Omental fat pad (tissue), 4 donors: ENCODE measurements at places on chromosomes 4 and X.

- no peak for DNase-seq
Observed at GRCh38 chr4:57119054-57119651, 9.0 kb upstream of the IGFBP7 start.

- DNase-seq = no peak
Observed at GRCh38 chr4:88457307-88458103, 586 bp downstream of the HERC5 start.

DNA sequence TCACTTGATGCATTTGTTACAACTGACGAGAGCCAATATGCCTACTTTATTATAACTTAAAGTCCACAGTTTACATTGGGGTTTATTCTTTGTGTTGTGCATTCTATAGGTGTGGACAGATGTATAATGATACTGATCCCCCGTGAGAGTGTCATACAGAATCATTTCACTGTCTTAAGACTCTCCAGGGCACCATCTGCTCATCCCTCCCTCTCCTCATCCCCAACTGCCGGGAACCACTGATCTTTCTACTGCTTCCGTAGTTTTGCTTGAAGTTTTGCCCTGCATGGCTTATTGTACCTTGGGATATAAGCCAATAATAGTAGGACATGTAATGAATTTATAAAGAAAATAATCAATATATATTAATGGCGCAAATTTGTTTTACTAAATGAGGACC is 137.8 kb upstream of the MSX1 start:
- DNase-seq = no peak

- DNase-seq = no peak
Observed at GRCh38 chrX:18674417-18674787, 2.5 kb upstream of the RS1 start.

DNA sequence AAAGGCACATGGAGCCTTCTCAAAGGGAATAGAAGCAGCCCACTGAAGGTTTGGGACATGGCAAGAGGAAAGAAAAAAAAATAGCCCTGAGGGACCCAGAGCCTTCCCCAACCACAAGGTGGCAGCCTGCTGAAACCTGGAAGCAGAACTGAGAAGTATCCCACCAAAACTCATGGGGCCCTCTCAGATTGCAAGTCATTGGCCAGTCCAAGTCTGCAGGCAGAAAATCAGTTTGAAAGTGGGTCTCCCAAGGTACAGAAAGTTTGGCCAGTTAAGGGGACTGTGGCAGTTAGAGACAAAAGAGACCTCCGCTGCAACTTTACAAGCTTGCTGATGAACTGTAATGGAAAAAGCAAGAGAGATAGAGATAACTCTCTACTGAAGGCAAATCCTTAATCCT is 155.8 kb downstream of the ANTXR2 start:
- DNase-seq = no peak

DNA sequence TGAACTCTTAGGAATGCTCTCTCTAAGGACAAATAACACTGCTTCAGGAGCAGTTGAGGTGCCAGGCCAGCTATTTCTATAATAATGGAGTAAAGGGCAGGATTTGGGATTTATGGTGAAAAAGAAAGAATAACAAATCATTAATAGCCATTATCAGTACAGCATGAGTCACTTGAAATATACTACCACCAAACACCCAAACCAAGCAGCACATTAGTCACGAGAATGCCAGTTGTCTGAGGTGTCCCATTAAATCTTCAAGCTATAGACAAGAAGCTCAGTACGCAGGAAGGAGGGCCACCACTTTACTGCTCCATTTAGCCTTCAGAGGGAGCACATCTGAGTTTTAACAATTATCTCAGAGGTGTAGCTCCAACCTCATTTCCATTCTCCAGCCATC is 106.8 kb upstream of the MAGEA10 start:
- DNase-seq = no peak

DNA sequence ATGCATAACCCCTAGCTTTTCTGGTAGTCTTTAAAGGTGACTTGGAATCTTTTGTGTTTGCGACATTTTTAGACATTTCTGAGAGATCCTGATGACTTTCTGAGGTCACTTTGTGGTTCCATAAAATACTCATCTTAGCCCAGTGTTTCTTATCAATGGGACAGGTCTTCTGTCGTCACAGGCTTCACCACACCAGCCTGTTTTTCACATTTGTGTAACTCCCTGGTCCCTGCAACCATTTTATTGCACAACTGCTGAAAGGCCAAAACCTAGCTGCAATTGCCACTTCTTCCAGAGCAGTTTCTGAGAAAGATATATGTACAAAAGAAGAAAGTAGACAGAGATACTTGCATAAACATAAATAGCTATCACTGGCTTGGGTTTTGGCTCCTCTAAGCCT is 120.9 kb downstream of the IL15 start:
- no peak for DNase-seq

- no peak for DNase-seq
Observed at GRCh38 chr4:71415491-71415890, 76.7 kb downstream of the SLC4A4 start.

DNA sequence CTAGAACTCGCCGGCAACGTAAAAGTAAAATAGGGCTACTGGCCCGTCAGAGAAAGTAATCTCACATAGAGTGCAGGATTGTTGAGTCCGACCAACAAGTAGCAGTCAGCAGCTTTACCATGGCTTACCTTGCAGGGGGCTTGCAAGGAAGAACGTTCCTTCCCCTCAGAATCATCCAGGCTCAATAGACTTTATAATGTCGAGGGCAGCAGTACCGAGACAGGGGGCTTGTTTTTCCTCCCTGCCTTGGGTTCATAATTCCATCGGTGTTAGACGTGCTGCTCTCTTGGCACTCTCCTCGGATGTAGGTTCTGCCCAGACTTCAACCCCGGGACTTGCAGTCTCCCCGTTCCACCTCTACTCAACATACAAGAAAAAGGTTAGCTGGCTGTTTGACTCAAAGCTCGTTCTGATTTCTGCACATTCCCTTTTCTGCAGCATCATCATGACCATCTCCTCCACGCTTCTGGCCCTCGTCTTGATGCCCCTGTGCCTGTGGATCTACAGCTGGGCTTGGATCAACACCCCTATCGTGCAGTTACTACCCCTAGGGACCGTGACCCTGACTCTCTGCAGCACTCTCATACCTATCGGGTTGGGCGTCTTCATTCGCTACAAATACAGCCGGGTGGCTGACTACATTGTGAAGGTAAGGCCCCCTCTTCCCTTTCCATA is 1.5 kb downstream of the SLC10A4 start:
- no peak for DNase-seq

DNA sequence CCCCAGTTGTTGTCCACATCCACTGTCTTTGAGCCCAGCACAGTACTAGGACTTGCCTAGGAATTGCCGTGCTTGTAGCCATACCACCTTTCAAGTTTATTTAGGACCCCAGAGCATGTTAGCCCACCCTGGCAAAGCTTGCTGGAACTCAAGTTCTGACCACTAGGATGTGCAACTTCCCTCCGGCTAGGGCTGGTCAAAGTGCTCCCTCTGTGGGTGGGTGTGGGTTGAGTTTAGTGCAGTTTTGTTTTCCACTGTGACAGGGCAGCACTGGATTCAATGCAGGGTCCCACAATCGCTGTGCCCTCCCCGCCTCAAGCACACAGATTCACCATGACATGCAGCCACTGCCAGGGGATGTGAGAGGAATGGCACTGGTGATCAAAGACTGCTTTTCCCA is 96.0 kb downstream of the RASGEF1B start:
- DNase-seq = no peak

DNA sequence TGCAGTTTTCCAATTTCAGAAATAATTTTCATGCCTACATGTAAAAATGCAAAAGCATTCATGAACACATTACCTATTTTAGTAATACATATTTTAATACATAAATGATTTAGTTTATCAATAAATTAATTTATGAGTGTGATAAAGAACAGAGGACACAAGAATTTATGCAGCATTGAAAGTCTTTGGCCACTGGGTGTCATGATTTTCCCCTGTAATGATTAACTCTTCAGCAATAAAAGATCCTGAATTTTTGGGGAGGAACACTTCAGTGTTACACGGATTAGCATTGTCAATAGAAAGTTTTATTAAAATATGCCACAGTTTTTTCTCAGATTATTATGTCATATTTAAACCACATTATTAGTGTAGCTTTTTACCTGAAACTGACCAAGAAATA is 8.6 kb upstream of the VCX2 start:
- DNase-seq = no peak

DNA sequence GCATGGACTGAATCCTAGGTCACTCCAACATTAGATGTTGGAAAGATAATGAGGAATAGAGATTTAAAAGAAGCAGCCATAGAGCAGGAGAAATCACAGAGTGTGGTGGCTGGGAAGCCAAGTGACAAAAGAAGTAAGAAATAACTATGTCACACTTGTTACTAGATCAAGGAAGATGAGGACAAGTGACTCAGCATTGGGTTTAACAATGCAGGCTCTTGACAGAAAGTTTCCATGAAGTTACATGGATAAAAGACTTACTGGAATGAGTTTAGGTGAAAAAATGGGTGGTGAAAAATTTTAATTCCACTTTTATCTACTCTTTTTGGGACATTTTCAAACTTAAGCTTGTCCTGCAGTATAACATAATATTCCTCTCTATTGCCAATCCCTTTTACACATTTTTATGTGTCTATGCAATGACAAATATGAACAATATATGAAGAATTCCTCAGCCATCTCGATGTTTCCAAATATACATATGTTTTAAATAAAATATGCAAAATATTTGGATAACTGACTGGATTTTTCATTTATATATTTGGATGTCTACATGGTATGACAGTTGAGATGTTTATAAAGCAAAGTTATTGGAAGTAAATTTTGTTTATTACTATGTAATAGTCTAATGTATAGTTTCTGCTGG is 462.6 kb downstream of the IL15 start:
- no peak for DNase-seq

DNA sequence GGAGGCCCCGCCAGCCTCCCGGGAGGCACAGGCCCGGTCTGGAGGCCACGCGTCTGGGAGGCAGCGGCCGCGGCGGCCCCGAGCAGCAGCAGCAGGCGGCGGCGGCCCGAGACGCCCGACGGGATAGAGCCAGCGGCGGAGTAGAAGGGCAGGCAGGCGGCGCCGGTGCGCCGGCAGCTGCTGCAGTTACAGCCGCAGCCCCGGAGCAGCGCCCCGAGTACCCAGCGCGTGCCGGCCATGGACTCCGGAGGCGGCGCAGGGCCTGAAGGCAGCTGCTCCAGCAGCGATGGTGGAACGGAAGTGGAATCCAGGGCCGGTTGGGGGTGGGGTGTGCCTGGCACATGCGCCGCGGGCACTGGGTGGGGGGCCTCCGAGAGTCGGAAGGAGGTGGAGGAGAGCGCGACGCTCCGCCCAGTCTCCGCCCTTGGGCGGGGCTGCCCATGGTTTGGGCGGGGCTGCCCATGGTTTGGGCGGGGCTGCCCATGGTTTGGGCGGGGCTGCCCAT is at the start of gene GRSF1:
GRSF1 (minus strand) TSS at position 302 of the 505 bp plus-strand sequence; CDS start at position 239, 63 bp downstream.
- DNase-seq = peak; percentile 74

GRCh38 chrX:107738272-107738671 is 37.3 kb downstream of the TSC22D3 start:
- DNase-seq = no peak

GRCh38 chrX:75673468-75673867 is 111.6 kb downstream of the MAGEE2 start:
- no peak for DNase-seq

- no peak for DNase-seq
Observed at GRCh38 chr4:148216866-148217814, 225.1 kb downstream of the NR3C2 start.

DNA sequence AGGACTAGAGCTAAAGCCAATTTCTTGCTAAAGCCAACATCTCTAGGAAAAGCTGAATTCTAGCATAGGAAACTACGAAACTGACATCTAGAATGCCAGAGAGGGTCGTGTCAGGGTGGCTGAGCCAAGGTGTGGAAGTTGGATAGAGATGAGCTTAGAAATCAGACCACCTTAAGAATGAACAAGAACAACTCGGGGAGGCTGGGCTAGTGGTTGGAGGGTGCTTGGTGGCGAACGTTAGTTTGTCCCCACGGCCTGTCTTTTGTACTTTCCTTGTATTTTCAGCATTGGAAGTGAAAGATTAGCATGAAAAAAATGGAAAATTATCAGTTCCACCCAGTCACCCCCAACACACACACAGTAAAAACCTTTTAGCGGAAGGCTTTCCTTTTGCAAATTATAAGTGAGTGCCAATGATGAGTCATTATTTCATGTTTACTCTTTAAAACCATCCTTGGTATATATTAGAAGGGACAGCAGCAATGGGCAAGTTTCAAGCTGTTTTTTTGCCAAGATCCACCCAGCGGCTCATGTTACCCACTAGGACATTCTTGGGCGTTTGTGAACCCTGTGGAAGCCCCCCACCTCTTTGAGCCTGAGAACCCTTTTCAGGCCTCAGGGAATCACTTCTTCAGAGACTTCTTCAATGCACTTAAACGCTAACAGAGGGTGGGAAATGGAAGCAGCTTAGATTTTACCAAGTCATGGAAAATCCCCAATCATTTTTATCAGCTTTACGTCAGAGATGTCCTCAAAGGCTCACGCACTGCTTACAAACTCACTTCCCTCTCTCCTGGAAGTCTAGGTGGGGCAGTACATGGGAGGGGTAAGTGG is 4.9 kb upstream of the PPEF1 start:
- DNase-seq = no peak

- DNase-seq = no peak
Observed at GRCh38 chrX:101385795-101386541, at the start of gene BTK. Gene BTK (minus strand): TSS chrX:101386191. CDS start chrX:101375284, 10,907 bp downstream.

- DNase-seq = no peak
Observed at GRCh38 chr4:25088093-25088952, 57.6 kb upstream of the LGI2 start.

DNA sequence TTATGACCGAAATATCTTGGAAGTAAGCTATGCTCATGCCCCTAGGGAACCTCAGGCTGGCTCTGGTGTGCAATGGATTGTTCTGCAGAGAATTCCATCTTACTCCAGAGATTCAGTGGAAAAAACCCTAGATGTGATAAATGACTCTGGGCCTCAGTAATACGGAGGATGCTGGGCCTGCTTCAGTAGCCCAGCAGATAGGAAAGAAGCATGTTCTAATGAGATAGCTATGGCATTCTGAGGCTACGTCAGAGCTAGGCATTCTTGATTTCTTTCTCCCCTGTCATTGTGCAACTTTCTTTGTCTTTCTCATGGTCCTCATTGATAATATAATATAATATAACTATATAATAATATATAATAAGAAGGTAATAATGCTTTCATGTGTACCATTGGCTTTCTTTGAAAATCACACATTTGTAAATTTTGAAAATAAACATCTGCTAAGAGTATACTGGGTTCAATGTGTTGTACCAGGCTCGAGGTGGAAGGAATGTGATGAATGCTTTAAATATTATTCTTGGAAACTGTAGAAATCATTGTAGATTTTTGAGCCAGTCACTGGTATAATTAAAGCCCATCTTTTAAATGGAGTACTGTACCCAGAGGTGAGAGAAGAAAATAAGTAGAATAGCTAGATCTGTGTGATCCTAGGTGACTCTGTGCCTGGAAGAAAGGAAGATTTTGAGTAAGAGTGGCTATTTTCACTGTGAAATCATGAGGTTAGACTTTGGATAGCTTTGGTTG is 152.0 kb downstream of the IL15 start:
- no peak for DNase-seq

GRCh38 chr4:169143335-169143734 is 127.4 kb downstream of the SH3RF1 start:
- DNase-seq = no peak

- DNase-seq = no peak
Observed at GRCh38 chr4:24781999-24782745, 13.2 kb upstream of the SOD3 start.

- DNase-seq = no peak
Observed at GRCh38 chr4:140604544-140604943, 35.8 kb upstream of the UCP1 start.

GRCh38 chr4:173651651-173652282 is 121.7 kb upstream of the HAND2 start:
- DNase-seq = no peak

GRCh38 chr4:73661646-73662119 is 41.4 kb upstream of the RASSF6 start:
- DNase-seq = no peak
